ENCODE measurements at places on chromosomes 2 and 18.

- DNase-seq = no peak
Observed at GRCh38 chr2:234165421-234165820, 114.9 kb downstream of the SPP2 start.

DNA sequence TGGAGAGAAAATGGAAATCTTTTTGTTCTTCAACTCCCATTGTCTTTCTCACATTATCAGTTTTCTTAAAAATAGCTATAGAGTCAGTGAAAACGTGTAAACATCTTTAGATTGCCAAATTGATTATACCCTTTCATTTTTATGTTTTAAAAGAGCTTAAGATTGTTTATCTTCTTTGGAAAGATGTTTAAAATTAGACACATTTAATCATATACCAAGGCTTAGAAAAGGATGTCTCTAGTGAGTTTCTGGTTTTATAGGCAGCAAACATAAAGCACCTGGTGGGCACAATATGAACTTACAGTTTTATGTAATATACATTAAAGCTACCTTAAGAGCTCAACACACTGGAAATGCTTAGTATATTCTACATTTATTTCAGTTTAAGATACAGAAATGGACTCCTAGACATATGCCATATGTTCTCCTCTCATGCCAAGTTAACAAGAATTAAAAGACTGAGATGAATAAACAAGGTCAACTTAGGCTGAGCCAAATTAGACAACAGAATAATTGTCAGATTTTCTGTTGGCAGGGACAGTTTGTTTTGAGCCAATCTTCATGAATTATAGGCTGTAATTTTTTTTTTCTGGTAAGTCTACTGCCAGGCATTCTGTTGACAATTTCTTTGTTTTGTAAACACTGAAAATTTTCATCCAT is 112.7 kb downstream of the OTX1 start:
- no peak for DNase-seq

GRCh38 chr2:219783359-219783975 is 156.0 kb downstream of the SLC4A3 start:
- DNase-seq = no peak

DNA sequence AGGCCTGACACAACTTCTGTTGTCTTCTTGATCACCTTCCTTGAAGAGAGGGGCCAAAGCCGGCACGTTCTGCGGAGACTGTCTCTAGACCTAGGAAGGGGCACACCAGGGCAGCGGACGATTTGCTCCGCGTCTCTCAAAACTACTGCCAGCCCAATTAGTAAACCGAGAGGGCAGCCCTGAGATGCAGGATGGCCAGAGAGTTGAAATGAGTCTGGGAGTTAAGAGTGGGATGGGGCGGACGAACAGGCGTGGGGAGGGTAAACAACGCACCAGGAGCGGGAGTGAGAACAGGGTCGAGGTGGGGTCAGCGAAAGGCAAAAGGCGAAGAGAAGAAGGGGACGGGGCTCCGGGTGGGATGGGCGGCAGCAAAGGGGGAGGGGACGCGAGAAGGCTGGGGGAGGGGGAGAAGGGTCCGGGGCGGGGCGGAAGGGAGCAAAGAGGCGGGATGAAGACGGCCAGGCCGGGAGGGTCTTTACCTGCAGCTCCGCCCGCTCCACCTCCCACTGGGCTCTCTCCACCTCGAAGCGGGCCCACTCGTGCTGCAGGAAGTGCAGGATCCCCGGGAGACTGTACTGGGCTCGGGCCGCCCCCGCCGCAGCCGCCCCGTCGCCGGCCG is 476 bp downstream of the STRN start:
- DNase-seq = no peak

DNA sequence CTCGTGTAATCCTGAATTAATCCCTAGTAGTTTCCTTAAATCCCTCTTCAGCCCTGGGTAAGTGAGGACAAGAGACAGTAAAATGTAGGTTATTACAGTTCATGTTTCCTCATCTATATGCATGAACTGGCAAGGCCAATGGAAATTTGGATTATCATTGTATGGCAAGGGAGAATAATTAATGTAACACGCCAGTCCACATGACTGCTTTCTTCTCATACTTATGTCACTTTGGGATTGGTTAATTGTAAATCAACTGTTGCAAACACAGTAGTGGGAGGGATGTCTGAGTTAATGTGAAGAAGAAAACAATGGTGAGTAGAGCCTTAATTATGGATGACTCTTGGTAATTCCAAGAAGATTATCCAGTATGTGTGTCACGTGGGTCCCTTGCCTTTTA is 1.7 kb upstream of the SERPINB7 start:
- no peak for DNase-seq

DNA sequence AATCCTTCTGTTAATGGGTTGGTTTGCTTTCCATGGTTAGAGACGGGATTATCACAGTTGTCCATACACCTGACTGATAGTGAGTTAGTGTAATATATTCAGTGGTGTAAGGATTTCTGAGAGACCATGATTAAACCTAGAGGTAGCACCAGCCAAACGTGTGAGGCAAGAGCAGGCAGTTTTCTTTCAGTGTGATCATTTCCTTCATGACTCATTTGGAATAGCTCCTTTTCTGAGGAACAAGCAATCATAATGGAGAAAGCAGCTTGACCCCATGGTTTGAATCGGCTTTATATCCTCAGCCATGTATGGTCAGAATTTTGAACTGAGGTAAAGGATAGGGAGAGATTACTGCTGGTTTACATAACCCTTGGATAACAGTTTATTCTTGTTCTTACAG is 2.9 kb downstream of the MXD1 start:
- DNase-seq = no peak

DNA sequence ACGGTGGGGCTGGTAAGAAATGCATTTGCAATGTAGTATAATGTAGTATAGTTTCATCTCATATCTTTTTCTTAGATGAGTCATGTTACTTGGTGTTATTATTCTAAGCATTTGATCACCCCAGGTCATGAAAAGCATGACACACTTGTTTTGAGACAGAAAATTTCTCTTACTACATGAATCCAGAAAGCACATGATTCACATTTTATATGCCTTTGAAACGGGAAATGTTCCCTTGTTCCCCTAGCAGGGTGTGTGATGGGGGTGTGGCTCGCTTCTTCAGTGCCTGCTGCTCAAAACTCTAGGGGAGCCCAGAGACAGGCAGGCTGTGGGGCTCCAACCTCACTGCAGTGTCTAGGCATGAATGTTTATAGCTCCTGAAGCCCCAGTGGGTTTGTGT is 116.0 kb upstream of the RAB27B start:
- no peak for DNase-seq

GRCh38 chr2:156907806-156908205 is 349.7 kb upstream of the GALNT5 start:
- no peak for DNase-seq

- DNase-seq = peak; percentile 63
Observed at GRCh38 chr2:28821295-28821958, 10.8 kb downstream of the SPDYA start.

DNA sequence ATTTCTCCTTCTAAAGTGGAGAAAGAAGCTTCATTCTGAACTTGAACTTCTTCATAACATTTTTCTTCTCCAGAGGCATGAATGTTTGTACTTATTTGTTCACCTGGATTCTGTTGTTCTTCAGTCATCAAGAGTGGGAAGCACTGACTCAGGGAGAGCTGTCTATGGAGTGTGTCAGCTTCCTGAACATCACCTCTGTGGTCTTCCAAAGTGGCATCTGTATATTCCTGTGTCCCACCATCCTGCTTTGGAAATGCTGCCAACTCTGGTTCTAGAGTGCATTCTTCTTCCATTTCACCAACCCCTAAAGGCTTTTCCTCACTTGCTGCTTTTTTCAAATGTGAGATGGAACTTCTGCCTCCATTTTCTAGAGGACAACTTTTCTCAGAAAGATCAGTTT is 59.5 kb downstream of the TTN start:
- DNase-seq = no peak

GRCh38 chr2:108593547-108594098 is 59.4 kb downstream of the LIMS1 start:
- no peak for DNase-seq

DNA sequence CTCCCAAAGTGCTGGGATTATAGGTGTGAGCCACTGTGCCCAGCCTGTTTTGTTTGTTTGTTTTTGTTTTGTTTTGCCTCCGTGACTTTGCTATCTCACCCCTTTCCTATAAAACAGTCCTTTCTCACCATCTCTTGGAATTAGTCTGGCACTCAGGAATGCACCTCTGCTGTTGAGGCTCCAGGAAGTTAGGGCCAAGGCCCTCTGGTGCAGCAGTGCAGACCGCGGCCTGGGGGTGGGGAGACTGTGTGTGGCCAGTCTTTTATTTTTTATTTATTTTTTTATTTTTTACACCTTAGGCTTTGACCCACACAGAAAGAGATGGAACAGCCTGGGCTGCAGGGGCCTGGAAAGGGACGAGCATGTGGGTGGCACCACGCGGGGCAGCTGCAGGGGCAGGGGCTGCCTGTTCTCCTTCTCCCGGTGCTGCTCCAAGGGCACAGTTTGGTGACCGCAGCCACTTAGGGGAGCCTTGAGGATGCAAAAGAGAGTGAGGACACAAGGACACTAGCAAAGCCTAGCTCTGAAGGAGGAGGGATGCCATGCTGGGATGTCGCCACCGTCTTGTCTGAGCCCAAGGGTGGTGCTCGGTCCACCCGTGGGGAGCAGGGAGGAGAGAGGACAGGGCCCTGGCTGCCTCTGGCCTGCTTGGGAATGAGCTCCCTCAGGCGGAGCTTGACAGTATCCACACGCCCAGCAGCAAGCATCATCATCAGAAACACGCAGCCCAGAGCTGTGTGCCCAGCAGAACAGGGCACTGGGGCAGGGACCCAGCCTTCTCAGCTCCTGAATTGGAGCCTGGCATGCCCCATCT is 19.4 kb upstream of the ALPI start:
- no peak for DNase-seq

GRCh38 chr2:10911291-10912075 is at the start of gene KCNF1:
Gene KCNF1 (plus strand): TSS chr2:10911934. CDS start chr2:10912427, 493 bp downstream.
- no peak for DNase-seq

All from naive thymus-derived CD8-positive, alpha-beta T cell (primary cell).